PC-9 (cell line): ENCODE measurements at places on chromosomes 1 and 21. TPM values are rescaled to one million over a fixed set of nuclear protein-coding genes. Genes with fewer than 3 reads are reported as not detected.

- no peak for DNase-seq
These were observed 189.9 kb upstream of the SNX7 start for GRCh38 chr1:98471633-98472032.

- DNase-seq: no peak
These were observed 33.9 kb downstream of the LAMB3 start for GRCh38 chr1:209618291-209618690.

Gene LRRC53
- not detected in 2 replicates for total RNA-seq

DNA sequence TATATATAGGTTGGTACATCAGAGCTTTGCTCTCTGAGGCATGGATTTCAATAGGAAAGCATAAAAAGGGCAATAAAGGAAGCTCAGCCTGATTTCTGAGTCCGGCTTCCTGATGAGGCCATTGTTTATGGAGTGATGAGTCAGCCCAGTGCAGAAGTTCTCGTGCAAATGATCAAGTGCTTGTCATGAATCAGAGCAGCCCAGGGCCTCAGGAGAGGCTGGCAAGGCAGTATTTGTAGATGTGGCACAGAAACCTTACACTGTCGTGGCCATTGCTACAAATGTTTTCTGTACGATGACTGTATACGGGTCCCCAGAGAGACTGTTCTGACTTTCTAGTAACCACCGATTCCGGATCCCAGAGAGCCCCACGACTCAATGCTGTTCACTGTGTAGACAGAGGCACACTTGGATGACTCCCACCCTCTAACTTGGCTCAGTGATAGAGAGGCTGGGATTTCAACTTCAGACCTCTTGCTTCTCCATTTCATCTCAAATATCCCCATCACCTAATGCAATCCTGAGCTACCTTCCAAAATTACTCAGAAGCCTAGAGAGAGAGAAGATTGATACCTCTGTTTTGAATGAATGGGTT lies 26.8 kb downstream of the UMODL1 start:
- DNase-seq: peak; percentile 69

DNA sequence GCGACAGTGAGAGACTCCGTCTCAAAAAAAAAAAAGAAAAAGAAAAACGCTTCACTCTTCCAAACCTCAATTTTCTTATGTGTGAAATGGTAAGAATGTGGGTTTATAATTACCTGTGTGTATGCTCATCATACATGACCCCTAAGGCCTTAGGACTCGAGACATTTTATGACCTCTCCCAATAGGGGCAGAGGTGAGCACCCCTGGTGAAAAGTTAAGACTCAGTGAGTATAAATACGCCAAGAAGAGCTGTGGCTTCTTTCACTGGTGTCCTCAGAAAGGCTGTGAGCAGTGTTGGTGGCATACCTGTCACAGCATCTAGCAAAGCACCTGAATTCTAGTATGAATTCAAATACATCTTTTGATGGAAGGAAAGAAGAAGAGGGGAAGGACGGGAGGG lies 7.8 kb upstream of the FCMR start:
- DNase-seq: no peak

DNA sequence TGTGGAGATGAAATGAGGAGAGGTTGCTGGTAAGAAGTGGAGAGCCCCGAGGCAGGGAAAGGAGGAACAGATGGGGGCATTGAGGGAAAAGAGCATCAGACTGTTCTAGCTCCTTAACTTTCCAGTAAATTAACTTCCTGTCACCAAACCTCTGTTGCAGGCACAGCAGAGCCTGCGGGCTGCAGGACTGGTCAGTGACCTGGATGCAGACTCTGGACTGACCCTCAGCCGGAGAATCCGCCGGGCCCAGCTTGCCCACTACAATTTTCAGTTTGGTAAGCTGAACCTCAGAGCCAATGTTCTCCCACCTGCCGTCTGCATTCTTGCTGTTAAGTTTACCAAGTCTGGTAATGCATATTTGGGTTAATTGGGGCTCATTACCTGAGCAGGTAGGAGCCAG lies 2.5 kb upstream of the ECM1 start:
- no peak for DNase-seq

GRCh38 chr21:34205811-34206571 lies 132.6 kb downstream of the MRPS6 start:
- DNase-seq: no peak
